ENCODE measurements at places on chromosomes 13 and 19.

DNA sequence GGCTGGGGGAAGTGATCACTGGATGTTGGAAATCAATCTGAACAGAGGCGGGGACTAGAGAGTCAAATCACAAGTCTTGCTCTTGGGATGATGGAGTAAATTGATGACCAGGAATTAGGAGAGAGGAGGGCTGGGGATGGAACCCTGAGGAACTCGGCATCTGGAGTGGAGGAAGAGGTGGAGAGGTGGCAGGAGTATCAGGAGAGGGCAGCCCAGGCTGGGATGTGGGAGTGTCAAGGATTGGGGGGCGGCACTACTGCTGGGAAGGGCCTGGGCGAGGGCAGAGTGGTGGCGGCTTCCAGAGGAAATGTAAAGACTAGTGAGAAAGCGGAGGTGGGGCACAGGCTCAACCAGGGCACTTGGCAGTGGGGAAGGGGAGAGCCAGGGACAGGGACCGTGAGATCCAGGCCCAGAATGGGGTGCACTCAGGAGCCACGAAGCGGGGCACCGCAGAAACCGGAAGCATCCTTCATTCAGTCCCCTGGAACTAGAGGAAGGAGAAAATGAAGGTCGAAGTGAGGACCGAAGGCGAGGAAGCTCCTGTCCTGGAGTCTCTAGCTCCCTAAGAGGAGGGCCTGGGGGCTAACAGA lies 81.2 kb upstream of the GPR183 start:
- no peak for DNase-seq

DNA sequence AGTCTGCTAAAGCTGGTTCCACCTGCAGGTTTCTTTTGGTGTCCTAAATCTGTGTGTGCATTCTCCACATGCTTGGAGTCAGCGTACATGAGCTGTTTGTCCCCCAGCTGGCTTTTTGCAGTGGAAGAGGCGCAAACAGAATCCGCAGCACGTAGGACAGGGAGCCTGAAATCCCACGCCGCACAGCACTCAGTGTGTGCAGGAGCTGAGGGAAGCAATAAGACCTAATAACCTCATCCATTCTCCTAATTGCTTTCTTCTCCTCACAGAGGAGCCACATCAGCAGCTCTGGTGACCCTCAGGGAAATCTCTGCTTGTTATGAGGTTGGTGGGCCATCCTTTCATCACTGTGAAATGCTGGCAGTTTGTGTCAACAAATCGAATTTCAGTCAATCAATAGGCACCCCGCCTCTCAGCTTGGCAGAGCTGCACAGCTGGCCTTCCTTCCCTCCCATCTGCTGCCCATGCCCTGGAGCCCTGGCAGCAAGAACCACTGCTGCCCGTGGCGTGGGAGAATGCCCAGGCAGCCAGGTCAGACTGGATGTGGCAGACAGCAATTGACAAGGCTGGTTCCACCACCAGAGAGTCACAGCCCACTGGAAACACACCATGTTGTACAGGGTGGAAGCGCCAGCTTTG lies 136.7 kb downstream of the ZDHHC20 start:
- no peak for DNase-seq

DNA sequence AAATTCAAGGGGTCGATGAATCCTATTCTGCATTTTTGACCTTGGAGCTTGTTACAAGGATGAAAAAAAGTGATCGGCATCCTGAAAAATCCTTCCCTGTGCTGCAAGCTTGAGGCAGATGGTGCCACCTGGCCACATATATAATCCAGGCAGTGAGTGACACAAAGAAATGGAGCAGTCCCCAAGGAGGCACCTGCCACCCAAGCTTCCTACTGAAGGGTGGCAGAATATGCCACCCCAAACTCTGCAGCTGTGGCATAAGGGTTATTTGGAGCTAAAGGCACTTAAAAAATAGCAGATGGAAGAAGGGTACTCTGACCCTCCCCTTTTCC lies 15.4 kb downstream of the TMEM272 start:
- DNase-seq = no peak

- DNase-seq = no peak
These were observed 5.7 kb downstream of the USPL1 start for GRCh38 chr13:30623392-30623791.

- DNase-seq = no peak
These were observed 50.9 kb upstream of the C13orf46 start for GRCh38 chr13:114024603-114025404.

GRCh38 chr13:55761986-55762385 lies 1378.7 kb upstream of the PRR20A start:
- no peak for DNase-seq

DNA sequence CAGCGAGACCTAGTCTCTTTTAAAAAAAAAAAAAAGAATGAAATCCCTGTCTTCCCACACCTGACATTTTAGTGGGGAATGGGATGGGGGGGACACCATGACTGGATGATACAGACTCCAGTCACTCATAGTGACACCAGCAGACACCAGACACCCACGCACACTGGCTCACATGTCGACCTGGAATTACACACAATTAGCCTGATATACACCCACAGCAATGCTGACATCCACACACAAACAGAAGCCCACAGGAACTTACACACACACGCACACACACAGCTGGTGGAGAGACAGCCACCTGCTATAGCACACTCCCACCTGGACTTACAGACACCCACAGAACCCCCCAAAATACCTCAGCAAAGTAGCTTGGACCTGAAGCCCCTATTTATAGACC lies 8.3 kb upstream of the NANOS3 start:
- no peak for DNase-seq

- no peak for DNase-seq
These were observed 44.8 kb upstream of the LDLR start for GRCh38 chr19:11044431-11044830.

- no peak for DNase-seq
These were observed 108.3 kb downstream of the SLITRK5 start for GRCh38 chr13:87779426-87779825.

DNA sequence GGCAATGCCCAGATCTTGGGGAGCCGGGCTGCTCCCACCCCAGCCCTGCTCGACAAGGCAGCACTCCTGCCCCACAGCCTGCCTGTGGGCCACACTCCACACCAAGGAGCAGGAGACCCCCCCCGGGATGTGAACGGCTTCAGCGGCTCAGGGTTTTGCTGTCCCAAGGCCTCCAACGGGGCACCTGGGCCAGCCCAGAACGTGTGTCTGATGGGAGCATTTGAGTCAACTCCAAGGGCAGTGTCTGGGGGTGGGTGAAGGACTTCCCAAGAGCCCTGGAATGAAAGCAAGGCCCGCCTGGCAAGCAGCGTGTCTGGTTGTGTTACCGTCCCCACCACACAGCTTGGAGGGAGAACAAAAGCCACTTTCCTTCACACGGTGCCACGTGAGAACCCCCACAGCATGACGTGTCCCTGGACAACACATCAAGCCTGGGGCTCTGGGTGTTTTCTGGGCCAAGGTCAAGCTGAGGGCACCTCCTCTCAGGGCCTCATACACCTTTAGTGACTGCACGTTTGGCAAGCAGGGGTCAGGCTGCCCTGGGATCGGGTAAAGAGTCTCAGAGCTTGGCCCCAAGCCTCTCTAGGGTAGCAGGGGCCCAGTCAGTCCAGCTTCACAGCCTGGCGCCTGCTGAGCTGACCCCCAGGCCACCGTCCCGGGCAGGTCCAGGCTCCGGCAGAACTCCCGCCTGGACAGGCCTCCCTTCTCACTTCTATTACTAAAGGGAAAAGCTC lies 6.0 kb downstream of the C13orf46 start:
- DNase-seq = no peak

DNA sequence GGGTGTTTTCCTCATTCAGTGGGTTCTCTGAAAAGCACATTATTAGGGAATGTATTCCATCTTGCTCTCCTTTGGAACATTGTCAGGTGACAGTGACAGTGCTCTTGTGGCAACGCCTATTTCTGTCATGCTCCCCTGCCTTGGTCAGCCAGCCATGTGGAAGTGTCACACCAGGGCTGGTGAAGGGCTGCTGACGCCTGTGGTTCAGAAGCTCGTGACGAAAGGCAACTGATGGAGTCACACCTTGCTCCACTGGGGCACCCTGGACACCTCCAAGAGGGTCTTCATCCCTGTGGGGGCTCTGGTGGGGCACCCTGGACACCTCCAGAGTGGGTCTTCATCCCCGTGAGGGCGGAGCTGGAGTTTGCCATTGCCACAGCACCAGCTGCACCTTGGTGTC lies 68.9 kb upstream of the GPR183 start:
- no peak for DNase-seq

GRCh38 chr13:91174886-91175501 lies 172.5 kb upstream of the MIR17HG start:
- DNase-seq = no peak

DNA sequence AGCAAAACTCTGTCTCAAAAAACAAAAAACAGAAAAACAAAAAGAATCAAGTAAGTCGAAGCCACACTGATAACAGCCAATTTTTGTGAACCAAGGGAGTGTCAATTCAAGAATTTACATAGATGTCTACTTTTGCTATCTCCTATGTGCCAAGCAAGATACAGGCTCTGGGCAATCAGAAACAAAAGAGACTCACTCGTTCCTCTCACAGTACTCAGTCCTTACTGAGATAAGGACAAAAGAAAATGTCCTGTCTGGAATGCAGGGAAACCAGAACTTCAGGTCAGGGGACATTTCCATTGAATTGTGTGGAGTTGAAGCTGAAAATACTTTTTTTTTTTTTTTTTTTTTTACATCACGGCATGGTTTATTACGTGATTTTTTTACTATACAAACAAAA lies 53.0 kb downstream of the NLRP12 start:
- no peak for DNase-seq

DNA sequence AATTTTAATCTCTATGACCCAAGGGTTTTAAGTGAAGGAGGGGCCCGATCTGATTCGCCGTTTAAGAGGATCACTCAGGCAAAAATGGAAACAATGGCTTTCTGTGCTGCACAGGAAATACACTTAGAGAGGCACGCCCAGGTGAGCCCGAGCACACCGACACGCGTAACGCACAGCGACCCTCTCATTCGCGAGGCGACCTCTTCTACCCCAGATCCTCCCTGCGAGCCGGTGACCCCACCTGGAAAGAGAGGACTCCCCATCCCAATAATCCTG lies 216 bp downstream of the SH2D3A start:
- peak; percentile 80 for DNase-seq

DNA sequence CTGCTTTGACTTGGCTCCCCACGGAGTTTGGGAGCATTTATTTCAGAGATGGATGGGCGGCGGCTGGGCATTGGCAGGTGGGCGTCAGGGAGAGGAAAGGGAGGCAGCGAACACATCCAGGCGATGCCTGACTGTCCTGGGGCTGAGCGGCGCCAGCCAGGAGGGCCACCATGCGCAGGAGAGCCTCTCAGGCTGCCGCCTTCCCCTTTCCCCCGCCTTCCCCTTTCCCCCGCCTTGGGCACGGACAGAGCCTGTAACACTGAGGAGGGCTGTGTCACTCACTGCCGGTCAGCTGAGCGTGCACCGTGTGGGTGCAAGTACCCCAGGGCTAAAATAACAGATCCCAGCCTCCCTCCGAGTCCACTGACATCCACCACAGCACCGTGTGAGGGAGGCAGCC lies 11.4 kb downstream of the MCF2L start:
- DNase-seq = no peak

DNA sequence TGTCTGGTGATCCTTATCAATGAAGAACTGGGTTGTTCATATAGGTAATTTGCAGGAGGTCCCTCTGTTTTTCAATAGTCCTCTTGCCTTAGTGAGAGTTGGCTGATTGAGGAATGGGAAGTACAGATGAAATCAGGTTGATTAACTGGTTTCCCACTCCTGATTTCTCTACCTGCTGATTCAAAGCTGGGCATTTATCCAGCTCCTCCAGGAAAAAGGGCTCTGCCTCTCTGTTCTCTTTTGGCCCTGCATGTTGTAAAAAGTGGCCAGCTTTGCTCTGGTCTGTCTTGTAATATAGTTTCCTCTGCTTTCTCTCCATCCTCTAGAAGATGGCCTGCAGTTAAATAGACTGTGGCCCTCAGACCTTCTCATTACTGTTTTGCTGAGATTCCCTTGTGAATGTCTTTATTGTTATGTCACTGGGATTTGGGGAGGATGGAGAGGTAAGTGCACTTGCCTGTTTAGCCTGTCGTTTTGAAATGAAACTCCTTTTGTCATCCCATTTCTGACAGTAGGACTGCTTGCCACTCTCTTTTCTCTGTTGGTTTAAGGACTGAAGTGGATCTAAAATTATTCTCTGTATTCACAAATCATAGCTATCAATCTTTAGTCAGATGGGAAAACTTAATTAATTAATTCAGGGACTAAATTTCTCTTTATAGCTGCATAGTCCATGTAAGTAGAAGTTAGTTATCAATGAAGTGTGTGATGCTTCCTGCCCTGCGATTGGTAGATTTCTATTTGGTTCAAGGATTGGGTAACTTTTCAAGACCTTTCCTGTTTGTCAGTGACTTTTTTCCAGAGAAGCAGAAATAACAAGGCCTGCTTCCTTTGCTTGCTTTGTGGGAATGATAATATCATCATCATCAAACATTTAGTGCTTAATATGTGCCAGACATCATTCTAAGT lies 28.5 kb downstream of the GARRE1 start:
- DNase-seq = no peak

DNA sequence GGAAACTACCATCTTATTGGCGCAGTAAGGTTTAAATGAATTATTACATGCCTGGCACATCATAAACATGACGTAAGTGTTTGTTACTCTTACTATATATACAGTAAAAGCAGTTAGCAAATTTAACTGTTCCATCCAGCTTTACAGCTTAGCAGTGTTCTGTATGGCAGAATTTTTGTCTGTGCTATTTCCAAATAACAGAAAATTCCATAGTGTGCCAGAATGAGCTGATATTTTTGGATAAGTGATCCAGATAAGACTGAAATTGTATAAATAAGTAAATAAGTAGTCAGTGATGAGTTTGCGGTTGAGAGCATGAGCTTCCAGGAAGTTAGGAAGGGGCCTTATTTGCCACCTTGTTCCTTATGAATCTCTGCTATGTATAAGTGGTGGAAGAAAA lies 236.5 kb upstream of the SLC10A2 start:
- DNase-seq = no peak

GRCh38 chr13:95684418-95684817 lies 7.5 kb downstream of the DNAJC3 start:
- DNase-seq = no peak

DNA sequence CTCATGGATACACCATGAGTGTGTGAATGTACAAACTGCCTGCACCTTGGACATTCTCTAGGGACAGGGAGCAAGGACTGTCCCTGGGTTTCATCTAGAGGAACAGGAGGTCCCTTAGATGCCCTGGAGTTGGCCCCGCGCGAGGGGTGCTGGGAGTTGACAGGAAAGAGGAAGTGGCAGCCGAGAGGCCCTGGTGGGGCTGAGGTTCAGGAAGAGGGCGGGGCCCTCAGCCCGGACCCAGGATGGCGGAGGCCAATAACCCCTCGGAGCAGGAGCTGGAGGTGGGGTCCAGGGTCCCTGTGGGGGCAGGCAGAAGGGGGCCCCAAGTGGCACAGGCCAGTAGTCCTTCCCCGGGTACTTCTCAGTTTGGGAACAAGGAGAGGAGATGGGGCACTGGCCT lies 6.9 kb downstream of the PKN1 start:
- DNase-seq = peak; percentile 79

Data from CD4-positive, alpha-beta T cell treated with Interleukin-21 for 1 hour (primary cell).